ENCODE measurements at places on chromosomes 5 and 9. TPM values are rescaled to one million over a fixed set of nuclear protein-coding genes. Genes with fewer than 3 reads are reported as not detected.

The IL5 gene
- total RNA-seq: not detected

The GABRG2 gene
- not detected for total RNA-seq

The DEPDC1B gene
- total RNA-seq: 1.6 TPM

The FOXD4L4 gene
- total RNA-seq: 0.09 TPM

The S100Z gene
- total RNA-seq: not detected

The BNIP1 gene
- 14.7 TPM for total RNA-seq

The GPR150 gene
- under 0.01 TPM for total RNA-seq

The CBY3 gene
- 0.09 TPM for total RNA-seq

The TMOD1 gene
- 0.87 TPM for total RNA-seq

The WNK2 gene
- under 0.01 TPM for total RNA-seq

The KCNN2 gene
- total RNA-seq: 5.2 TPM

The ZSWIM6 gene
- 12.7 TPM for total RNA-seq

The GGTA1 gene
- total RNA-seq: 11.1 TPM

The NPR3 gene
- 0.26 TPM for total RNA-seq

The QRFP gene
- total RNA-seq: not detected

The CATSPER3 gene
- under 0.01 TPM for total RNA-seq

The DENND4C gene
- total RNA-seq: 89.9 TPM

The OTULINL gene
- 1.0 TPM for total RNA-seq

The DBH gene
- total RNA-seq: not detected

The COL27A1 gene
- total RNA-seq: 0.69 TPM

The FOXD4L3 gene
- under 0.01 TPM for total RNA-seq

The RETREG1 gene
- total RNA-seq: not detected

The BARHL1 gene
- not detected for total RNA-seq

The RORB gene
- total RNA-seq: not detected

The FCN2 gene
- not detected for total RNA-seq

The FREM1 gene
- total RNA-seq: under 0.01 TPM

The FOXD4 gene
- total RNA-seq: 0.17 TPM

The IRX4 gene
- not detected for total RNA-seq

The LRRTM2 gene
- total RNA-seq: 2.0 TPM

The AK8 gene
- total RNA-seq: 0.11 TPM

The RIC1 gene
- 32.4 TPM for total RNA-seq

The DNAH5 gene
- total RNA-seq: 0.17 TPM

The TYRP1 gene
- 0.09 TPM for total RNA-seq

The RNF183 gene
- total RNA-seq: not detected

The TICAM2 gene
- total RNA-seq: 0.43 TPM

The FANCC gene
- total RNA-seq: 7.5 TPM

The CDH6 gene
- not detected for total RNA-seq
